ENCODE measurements at places on chromosomes 2 and 18.

DNA sequence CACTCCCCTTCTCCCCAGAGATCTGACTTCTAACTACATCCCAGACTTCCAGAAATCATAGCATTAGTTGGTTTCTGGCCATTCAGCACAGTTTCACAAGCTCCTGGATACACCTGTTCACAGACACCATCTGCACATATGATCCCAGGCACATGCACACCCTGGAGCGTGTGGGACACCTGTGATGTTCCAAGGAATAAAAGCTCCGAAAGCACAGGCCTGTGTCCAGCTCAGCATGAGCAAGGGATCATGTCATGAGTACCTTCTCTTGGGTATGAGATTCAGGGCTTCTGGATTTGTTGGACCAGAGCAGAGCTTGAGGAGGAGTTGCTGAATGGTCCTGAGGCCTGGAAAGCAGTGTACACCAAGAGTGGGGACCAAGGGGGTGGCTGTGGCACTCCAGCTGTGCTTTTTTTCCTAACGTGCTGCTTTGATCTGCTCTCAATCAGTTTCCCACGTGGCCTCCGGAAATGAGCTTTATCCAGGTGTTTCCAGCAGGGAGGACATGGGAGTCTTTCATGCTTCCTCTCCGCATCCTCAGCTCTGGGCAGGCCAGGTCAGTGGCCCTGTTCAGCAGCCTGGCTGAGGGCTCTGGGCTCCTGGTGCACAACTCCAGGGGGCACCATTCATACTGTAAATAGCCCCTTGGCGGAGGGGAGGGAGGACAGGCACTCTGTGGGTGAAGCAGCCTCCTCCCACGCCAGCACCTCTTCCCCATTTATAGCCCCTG lies 1.8 kb downstream of the DYSF start:
- H3K4me1 ChIP-seq = peaks cover 12% of the 10 kb centered on the region
- H3K4me3 ChIP-seq = no peak overlapping the region
- peaks cover 2% of the 10 kb centered on the region for H3K27me3 ChIP-seq
- H3K36me3 ChIP-seq = no peaks in the 10 kb centered on the region

DNA sequence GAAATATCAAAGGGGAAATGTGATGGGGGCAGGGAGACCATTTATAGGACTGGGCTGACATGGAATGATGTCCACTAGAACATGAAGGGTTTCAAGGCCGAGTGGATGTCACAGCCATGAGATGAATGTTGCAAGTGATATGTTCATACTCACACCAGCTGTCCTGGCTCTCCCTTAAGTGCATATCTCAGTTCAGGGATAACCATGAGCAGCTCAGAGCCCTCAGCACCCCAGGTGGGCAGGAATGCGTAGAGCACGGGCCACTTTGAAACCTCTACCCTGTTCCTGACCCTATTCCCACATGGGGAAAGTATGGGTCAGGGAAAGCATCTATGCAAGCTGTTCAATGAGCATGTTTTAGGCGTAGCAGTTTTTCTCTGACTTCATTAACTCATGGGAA lies 12.4 kb upstream of the EML4 start:
- no peaks in the 10 kb centered on the region for H3K27me3 ChIP-seq
- no peak overlapping the region for H3K4me3 ChIP-seq
- no peaks in the 10 kb centered on the region for H3K4me1 ChIP-seq
- no peak for DNase-seq

DNA sequence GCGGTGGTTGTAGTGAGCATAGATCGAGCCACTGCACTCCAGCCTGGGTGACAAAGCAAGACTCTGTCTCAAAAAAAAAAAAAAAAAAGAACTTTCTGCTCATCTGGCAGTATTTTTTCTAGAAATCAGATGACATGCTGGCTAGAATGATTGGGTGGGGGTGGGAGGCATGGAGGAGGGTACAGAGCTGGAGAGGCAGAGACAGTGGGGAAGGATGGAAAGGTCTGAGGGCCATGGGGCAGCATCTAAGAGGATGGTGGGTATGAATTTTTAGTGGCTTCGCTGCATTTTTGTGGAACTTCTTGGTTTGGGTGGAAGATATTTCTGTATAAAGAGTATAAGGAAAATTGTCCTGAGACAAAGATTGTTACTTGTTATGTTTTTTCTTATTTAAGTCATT lies 23.3 kb downstream of the ARMC9 start:
- no peak overlapping the region for H3K27ac ChIP-seq
- H3K4me3 ChIP-seq = no peak overlapping the region
- H3K36me3 ChIP-seq = no peaks in the 10 kb centered on the region
- no peaks in the 10 kb centered on the region for H3K27me3 ChIP-seq

- no peak overlapping the region for H3K4me3 ChIP-seq
- no peaks in the 10 kb centered on the region for H3K36me3 ChIP-seq
- H3K4me1 ChIP-seq = no peaks in the 10 kb centered on the region
- H3K27ac ChIP-seq = no peak overlapping the region
- H3K27me3 ChIP-seq = no peaks in the 10 kb centered on the region
- DNase-seq = no peak
Observed at GRCh38 chr2:65153515-65153914, 23.6 kb upstream of the RAB1A start.

DNA sequence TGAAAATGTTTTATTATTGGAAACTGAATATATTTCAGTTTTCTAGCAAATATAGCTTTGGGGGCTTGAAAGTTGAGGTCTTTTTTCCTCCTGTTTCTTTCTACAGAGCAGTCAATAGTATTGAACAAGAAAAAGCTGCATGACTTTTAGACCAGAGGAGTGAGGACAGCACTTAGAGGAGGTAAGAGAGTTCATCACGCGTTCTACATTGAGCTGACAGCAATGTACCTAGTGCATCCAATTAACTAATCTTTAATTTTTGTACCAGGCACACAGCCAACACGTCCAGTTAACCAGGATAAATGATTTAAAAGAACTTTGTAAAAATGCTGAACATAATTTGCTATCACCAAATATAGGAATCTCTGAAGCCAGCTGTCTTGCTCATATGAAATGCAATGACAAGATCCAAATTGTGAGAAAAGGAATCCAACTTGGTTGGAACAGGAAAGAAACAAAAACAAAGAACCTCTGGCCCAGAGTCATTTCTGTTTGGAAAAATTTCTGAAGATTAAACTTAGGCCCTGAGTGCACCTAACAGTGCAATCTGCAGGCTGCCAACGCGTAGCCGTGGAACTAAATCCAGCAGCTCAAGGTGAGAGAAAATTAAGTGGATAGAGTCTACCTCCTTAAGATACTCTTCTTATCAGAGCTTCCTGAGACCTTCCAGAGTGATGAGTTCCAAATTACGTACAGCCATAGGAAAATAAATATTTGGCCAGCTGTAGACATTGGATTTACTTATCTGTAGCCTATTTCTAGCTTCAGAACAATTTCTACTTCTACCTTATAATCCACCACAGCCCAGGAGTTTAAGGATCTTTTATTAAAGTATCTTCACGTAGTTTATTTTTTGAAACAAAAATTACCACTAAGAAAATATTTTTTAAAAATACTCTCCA lies 20.6 kb upstream of the SPTBN1 start:
- H3K36me3 ChIP-seq = no peaks in the 10 kb centered on the region
- no peaks in the 10 kb centered on the region for H3K27me3 ChIP-seq
- H3K27ac ChIP-seq = peak overlapping the region; percentile 63
- no peak overlapping the region for H3K4me3 ChIP-seq
- peaks cover 21% of the 10 kb centered on the region for H3K4me1 ChIP-seq

- no peaks in the 10 kb centered on the region for H3K36me3 ChIP-seq
- no peak for DNase-seq
- no peaks in the 10 kb centered on the region for H3K4me1 ChIP-seq
- no peak overlapping the region for H3K27ac ChIP-seq
- H3K4me3 ChIP-seq = no peak overlapping the region
- no peaks in the 10 kb centered on the region for H3K27me3 ChIP-seq
Observed at GRCh38 chr18:10160251-10160650, 246.4 kb downstream of the VAPA start.

- no peak for DNase-seq
- H3K27ac ChIP-seq = no peak overlapping the region
- no peaks in the 10 kb centered on the region for H3K36me3 ChIP-seq
- H3K27me3 ChIP-seq = no peaks in the 10 kb centered on the region
- H3K4me1 ChIP-seq = no peaks in the 10 kb centered on the region
Observed at GRCh38 chr2:221689140-221689539, 117.0 kb upstream of the EPHA4 start.

DNA sequence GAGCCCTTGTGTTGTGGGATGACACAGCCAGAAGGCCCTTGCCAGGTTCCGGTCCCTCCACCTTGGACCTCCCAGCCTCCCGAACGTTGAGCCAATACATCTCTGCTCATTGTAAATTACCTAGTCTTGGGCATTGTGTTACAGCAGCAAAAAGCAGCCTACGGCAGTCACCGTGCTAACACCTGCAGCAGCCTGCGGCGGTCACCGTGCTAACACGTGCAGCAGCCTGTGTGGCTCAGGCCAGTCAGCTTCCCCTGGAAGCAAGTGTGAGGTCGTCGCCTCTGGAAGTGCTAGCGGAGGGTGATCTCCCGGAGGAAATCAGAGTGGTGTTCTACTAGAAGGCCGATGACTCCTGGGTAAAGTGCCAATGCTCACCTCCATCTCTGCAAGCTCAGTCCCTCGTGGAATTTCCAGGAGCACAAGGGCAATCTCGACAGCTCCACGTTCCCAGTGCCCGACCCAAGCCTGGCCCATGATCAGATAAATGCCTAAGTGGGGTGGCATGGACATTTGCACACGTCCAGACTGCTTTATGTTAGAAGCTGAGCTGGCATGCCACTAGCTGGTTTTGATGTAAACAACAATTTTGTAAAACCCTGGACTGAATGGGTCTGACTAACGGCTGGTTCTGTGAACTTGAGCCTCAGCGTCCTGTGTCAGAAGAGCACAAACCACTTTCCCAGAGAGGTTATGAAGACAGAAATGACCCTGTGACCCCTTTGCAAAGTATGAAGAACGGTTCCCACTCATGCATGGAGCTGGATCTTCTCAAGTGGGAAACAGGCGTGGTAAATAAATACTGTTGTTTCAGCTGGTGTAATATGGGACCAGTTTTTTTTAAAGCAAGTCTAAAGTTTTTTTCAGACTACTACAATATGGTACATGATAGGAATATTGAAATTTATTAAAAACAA lies 11.4 kb upstream of the CNDP1 start:
- DNase-seq = no peak
- no peaks in the 10 kb centered on the region for H3K27me3 ChIP-seq
- no peak overlapping the region for H3K4me3 ChIP-seq
- H3K36me3 ChIP-seq = peaks cover 6% of the 10 kb centered on the region

Data from kidney (tissue), 22 donors.